ENCODE measurements at places on chromosomes 6 and 20.

GRCh38 chr20:52899041-52899608 lies 73.0 kb upstream of the TSHZ2 start:
- no peak for DNase-seq

DNA sequence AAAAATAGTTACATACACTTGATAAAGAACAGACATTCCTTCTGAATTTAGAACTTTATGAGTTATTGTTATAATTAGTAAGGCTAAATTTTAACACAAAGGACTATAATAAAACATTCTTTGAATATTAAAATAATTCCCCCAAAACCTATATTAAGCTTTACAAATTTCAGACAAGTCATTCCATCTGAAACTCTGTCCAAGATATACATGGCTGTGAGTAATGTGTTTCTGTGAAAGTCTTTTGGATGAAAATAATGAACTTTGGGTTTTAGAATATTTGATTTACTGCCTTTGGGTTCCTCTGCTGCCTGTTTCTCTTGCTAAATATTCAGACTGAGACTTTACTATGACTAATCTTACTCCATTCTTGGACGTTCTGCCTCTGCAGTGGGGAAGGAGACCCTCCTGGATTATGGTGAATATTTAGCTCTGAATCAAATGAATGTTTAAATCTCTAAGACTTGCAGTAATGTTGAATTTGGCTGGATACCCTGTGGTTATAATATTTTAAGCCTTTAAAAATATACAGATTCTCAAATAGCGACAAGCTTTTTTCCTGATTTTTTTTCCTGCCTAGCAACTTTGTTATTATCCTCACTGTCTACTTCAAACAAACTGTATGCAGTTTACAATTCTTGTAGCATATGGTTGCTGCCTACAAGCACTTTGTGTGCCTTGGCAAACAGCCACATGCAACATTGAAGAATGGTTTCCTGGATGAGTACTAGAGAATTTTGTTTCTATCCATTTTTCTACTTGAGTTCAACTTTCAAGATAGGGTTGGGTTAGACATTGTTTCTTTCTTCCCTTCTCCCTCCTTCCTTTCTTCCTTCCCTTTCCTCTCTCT lies 51.4 kb downstream of the TXLNB start:
- DNase-seq = no peak

- DNase-seq = no peak
Observed at GRCh38 chr6:109166673-109167072, 71.4 kb downstream of the CEP57L1 start.

GRCh38 chr6:10073341-10073740 lies 341.5 kb downstream of the TFAP2A start:
- no peak for DNase-seq

GRCh38 chr6:15213838-15214400 lies 31.9 kb upstream of the JARID2 start:
- DNase-seq = no peak

DNA sequence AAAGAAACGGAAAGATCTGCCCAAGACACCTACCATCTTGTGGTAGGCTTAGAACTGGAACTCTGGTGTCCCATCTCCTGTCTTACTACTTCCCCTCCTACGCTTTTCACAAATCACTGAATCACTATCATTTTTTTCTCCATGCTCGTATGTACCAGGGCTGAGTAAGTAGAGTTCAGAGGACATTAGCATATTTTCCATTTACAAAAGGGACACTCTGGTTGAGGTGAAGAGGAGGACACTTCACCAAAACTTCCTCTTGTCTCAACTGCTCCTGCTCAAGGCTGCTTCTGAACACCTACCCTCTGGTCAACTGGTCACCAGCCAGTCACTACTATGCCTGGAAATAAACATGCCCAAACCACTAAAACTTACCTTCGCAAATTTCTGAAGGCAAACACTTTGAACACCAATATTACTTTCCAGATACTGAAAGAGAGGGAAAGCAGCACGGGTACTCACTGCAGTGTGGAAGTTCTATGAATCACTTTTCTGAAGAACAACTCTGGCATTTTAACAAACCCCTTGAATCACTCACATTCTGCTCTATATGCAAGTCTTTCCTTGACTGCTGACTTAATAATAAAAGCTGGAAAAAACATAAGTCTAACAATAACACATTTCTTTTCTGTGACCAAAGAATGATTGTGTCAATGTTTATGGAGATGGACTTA lies 123.3 kb downstream of the INSM1 start:
- no peak for DNase-seq

DNA sequence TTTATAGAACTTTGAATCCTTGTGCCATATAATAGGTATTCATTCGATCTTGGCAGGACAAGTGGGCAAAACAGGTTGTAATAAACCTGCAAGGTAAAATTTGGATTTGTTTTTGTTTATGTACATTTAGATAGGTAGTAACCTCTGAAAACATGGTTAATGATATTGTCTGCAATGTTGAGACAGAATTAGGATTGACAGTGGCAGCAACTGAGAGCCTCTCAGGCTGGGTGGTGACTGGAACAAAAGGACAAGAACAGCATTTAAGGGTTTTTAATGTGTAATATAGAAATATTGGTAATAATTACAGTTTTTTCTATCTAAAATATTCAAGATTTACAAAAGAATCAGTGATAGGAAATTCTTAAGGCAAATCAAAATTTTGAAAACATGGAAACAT lies 382.0 kb downstream of the TFAP2B start:
- no peak for DNase-seq

GRCh38 chr6:63290492-63291058 lies 29.2 kb downstream of the LGSN start:
- no peak for DNase-seq

- DNase-seq = no peak
Observed at GRCh38 chr6:138640028-138640427, 133.5 kb upstream of the CCDC28A start.

Data from effector CD8-positive, alpha-beta T cell (primary cell).